NCI-H187 (cell line): ENCODE measurements at places on chromosomes 5 and 9.

GRCh38 chr5:72408603-72409002 lies 88.4 kb downstream of the PTCD2 start:
- no peak for DNase-seq

GRCh38 chr9:77305622-77306400 lies 128.5 kb downstream of the VPS13A start:
- no peak for DNase-seq

DNA sequence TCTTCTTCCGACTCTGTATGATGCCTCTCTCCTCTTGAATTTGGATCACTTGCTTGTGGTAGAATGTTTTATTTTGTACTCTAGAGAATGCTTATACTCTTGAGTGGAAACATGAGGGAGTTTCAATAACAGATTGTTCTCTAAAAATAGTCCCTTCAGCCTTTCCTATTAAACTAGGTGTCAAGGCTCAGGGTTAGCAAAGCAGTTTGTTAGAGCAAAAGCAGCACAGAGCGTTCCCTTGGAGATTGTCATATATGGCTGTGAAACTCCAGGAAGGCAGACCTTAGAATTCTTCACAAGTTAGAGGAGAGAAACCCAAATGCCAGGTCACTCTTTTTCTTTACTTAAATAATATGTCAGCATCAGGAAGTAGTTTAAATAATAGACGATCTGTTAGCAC lies 33.0 kb downstream of the MAMDC2 start:
- DNase-seq, result no peak

DNA sequence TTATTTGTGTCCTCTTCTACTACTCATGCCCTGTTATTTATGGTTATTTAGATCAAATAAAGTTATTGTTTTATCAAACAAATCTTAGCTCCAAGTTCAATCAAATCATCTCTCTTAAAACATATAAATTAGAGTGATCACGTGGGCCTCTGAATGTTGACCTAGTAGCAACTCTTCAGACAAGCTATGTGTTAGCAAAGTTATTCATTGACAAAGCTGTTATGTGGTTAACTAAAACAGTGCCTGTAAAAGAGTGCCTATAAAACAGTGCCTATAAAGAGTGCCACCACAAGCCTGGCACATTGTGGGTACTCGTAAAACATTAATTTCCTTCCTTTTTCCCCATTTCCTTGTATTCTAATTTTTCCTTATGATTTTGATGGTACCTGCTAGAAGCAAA lies 421.9 kb downstream of the HCN1 start:
- DNase-seq, result no peak

- no peak for DNase-seq
These were observed 108.0 kb downstream of the STARD4 start for GRCh38 chr5:111404270-111404769.

GRCh38 chr5:178273665-178274541 lies 41.3 kb upstream of the PHYKPL start:
- DNase-seq, result no peak

GRCh38 chr5:170527991-170528390 lies 24.2 kb downstream of the KCNIP1 start:
- DNase-seq, result no peak

GRCh38 chr5:68147659-68148058 lies 67.9 kb upstream of the PIK3R1 start:
- DNase-seq, result no peak

GRCh38 chr5:73499187-73499586 lies 945 bp downstream of the BTF3 start:
- DNase-seq, result no peak

GRCh38 chr5:29162297-29162696 lies 2031.2 kb upstream of the CDH6 start:
- DNase-seq, result no peak

GRCh38 chr5:35694481-35694880 lies 76.8 kb downstream of the SPEF2 start:
- DNase-seq, result no peak

DNA sequence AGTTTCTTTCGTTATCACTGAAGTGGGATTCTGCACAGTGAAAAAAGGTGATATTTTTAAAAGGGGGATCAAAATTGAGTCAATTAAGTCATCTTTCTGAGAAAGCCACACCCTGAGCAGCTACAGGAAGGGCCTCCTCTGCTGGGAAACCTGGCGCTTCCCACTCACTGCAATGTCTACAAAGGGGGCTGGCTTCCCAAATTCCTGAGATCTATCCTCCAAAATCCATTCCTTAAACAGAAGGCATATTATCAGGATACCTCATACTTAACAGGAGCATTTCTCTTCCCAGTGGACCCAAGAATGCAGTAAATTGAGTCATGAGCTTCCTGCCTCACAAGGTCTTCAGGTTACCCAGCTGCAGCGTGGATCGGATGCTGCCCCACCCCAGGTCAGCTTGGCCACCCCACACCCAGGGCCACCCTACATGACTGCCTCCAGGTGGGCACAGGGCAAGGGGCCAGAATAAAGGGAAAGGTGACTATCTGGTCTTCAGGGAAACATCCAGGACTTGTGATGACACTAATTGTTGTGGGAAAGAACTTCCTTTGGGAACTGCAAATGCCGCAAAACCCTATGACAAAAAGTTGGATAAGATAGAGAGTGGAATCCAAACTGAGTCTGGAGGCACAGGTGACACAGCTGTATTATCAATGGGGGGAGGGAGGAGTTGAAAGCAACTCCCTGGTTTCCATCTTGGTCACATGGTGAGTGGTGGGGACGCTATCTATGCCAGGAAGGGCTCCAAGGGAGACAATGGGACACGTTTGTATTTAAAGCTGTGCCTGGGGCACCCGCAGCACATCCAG lies 42.3 kb downstream of the ROR2 start:
- no peak for DNase-seq

DNA sequence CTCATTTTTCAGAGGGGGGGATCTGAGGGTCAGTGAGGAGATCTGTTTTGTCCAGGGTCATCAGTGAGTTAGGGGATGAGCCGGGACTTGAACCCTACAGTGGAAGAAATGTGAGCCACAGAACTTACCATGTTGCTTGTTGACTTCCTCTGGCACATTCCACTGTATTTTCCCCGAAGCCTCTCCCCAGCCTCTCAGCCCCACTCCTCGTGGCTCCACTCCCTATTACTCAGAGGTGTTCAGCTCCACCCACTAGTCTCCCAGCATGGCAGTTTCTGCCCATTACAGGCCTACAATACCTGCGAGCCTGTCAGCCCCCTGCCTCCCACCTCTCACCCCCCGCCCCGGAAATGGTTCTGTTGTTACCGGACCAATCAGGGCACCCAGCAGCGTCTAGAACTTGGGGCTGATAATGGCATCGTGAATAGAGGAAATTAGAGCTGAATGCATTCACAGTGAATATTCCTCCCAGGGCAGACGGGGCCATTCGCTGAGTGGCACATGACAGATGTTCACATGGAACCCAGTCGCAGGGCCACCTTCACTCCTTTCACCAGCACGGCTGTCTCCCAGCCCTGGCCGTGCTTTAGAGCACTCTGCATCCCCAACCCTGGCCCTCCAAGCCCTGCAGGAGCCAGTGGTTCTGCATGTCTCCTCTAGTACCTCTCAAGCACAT lies 81.6 kb downstream of the KCNIP1 start:
- no peak for DNase-seq

GRCh38 chr5:15037247-15037908 lies 165.8 kb upstream of the ANKH start:
- no peak for DNase-seq

- DNase-seq, result no peak
These were observed 41.1 kb downstream of the LURAP1L start for GRCh38 chr9:12815888-12816287.

GRCh38 chr5:82513738-82514137 lies 235.6 kb upstream of the RPS23 start:
- DNase-seq, result no peak

DNA sequence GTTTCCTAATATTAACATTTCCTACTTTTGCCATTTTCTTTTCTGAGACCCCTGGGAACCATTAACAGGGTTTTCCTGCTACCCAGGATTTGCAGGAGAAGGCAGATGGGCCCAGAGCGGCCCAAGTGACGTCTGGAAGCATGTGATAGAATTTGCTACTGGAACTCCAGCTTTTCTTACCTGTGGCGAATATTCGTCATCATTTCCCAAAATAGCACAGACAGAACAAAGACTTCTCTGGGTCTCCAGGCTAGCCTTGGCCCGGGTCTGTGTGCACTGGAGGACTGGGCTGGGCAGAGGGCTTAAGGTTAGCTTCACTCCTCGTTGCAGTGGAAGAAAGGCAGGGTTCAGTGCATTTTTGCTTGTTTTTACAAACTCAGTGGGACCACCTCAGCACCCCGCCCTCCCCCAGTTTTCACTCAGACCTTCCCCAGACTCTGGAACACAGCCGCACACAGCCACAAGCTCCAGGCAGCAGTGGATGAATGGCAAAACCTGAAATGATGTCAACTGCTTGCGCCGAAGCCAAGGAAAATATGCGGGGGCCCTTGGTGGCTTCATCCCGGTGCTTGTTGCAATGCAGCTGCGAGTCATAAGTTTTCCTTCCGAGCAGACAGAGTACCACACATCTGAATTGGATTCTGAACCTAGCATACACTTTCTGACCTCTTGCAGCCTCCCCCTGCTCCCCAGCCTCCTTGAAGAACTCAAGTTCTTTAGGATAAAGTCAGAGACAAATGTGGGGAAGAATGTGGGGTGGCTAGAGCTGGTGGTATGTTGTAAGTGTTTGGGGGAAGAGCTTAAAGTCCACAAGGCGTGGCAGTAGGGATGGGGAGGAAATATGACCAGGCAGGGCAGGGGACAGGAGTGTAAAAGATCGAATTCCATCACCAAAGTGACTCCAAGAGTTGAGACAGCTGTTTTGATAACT lies 586.0 kb downstream of the CCDC171 start:
- no peak for DNase-seq

- DNase-seq, result no peak
These were observed 85.8 kb upstream of the DMRT1 start for GRCh38 chr9:755454-756381.

GRCh38 chr5:174402222-174402812 lies 322.1 kb upstream of the MSX2 start:
- no peak for DNase-seq

DNA sequence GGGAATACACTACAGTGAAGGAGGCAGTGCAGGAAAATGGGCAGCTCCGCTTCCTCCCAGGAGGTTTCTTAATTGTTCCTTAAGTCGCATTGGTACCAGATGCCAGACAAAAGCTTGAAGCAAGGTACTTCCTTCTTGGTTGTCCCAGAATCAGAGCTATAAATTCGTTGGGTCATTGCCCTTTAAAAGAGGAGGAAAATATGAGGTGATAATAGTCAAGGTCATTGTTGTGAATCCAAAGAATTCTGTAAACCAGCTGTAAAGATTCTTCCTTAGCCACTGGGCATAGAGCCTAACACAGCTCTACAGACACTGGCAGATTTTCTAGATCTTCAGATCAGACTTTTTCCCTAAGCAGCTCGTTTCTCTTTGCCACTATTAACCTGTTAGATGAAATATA lies 444.1 kb upstream of the TLE4 start:
- DNase-seq, result no peak

DNA sequence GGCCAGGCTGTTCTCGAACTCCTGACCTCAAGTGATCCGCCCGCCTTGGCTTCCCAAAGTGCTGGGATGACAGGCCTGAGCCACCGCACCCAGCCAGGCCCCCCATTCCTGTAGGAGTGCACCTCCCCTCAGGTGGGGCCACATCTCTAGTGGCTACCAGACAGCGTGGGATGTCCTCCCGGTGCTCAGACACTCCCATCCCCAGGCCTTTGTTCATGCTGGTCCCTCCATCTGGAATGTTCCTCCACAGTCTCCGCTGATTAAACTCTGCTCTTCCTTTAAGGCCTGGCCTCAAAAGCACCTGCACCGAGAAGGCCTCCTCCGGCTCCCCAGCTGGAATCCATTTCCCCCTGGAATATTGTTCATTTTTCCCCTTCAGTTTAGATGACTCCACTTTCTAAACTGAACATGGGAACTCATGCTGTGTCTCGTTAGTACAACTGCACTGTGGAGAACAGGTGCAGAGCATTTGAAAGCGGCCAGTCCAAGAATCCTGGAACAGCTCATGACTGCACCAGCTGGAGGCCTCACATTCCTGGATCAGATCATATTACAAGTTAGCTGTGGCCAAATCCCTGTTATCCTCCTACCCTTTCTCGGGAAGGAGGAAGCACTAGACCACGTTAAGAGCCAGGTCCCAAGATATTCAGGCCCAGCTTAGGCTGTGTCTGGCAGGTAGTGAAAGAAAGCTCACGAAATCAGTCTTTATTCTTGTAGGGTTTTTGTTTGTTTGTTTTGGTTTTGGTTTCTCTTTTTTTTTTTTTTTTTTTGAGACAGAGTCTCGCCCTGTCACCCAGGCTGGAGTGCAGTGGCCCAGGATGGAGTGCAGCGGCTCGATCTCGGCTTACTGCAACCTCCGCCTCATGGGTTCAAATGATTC lies 10.8 kb upstream of the PRRC2B start:
- DNase-seq, result peak; percentile 38

- peak; percentile 14 for DNase-seq
These were observed 13.9 kb upstream of the SELENOP start for GRCh38 chr5:42825422-42826148.
